ENCODE measurements at places on chromosomes 1 and 21.

GRCh38 chr1:172682812-172683211 is 23.9 kb downstream of the FASLG start:
- DNase-seq: no peak

DNA sequence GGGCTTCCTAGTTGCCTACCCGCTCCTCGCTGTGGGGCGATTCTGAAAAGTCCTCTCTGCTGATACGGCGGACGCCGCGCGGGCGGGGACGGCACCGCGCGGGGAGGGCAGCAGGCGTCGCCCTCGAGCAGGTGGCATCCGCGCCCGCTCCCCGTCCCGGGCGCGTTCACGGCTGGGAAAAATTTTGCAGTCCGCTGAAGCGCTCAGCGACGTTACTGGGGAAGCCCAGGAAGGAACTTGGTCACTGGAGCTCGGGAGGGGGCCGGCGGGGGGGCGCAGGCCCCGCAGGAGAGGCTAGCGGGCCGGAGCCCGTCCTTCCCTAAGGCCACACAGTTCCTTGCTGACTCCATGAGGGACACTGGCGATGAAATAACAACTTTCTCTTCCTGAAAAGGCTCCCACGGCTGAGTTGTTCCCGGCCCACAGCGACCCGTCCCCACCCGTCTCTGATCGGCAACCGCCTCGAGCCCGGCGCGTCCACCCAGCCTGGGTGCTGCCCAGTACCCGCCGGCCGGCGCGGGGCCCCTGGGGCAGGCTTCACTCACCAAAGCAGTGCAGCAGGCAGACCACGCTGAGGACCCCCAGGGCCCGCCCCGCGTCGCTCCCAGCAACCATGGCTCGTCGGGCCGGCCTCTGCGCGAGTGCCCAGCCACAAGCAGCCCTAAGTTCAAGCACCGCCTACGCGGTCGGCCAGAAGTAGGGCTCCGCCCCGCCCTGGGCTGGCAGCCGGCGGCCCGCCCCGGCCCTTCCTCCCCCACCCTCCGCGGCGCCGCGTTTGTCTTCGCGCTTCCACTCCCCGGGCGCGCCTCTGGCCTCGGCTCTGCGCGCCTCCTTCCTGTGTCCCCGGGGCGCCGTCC is at the start of gene CD58:
CD58 (minus strand) TSS at position 669 of the 857 bp plus-strand sequence; CDS start at position 615, 54 bp downstream.
- DNase-seq: peak; percentile 93

- DNase-seq: no peak
These were observed 257.1 kb downstream of the KCTD3 start for GRCh38 chr1:215824245-215824644.

GRCh38 chr1:196650403-196650802 is 1.4 kb upstream of the CFH start:
- no peak for DNase-seq

GRCh38 chr1:42815941-42816584 is 859 bp upstream of the ERMAP start:
- no peak for DNase-seq

DNA sequence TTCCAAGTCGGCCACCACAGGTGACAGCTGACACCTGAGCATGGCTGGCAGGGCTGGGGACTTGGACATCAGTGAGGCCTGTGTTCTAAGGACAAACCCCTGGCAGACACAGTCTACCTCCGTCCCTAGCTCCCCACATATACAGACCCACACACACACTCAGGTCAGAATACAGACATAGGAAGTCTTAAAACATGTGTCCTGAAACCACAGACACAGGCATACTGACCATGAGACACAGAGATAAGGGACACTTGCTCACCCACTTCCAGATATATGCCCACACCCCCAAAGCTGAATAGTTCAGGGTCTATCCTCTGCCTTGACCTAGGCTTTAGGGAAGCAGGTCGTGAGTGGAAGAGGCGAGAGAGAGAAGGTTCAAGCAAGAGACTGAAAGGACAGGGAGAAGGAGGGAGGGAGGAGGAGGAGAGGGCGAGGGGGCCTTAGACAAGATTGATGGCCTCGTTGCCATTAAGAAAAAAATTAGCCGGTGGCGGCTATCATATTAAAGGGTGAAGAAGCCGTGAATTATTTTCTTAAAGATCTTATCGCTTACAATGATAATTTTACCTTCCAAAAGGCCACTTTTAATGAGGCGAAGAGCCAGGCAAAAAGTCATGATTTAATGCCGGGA is 49.9 kb downstream of the TMEM53 start:
- DNase-seq: no peak

DNA sequence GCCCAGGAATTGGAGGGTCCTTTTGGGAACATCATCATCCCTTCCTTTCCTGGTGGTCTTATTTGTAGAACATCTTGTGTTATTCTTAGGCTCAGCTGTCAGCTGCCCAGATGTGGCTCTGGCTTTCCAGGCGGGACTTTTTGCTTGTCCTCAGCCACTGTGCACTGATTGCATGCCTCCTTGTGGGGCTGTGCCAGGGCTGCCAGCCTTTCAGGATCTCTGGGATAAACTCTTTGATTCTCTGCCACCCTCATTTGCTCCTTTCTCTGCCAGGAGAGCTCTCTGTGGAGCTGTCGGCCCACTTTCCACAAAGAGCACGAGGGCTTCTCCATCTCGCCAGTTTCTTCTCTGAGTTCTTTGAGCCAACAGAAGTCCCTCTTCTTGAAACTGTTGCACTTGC is 63.1 kb downstream of the PTPRU start:
- DNase-seq: no peak

DNA sequence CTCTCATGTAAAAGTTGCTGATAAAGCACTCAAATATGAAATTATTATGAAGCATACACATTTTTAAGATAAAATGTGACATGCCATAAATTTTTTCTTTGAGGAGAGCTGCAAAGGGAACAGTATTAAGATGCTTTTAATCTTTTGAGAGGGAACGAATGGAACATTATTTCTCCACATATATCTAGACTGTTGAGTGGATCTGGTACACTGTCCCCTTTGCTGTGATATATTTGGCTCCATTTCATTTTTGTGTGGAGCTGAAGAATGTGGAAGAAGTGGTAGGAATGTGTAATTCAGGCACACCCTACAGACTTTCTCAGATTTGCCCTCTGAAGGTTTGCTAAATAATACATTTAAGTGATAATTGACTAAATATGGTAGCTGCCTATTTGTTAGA is 31.7 kb downstream of the PGM1 start:
- no peak for DNase-seq

DNA sequence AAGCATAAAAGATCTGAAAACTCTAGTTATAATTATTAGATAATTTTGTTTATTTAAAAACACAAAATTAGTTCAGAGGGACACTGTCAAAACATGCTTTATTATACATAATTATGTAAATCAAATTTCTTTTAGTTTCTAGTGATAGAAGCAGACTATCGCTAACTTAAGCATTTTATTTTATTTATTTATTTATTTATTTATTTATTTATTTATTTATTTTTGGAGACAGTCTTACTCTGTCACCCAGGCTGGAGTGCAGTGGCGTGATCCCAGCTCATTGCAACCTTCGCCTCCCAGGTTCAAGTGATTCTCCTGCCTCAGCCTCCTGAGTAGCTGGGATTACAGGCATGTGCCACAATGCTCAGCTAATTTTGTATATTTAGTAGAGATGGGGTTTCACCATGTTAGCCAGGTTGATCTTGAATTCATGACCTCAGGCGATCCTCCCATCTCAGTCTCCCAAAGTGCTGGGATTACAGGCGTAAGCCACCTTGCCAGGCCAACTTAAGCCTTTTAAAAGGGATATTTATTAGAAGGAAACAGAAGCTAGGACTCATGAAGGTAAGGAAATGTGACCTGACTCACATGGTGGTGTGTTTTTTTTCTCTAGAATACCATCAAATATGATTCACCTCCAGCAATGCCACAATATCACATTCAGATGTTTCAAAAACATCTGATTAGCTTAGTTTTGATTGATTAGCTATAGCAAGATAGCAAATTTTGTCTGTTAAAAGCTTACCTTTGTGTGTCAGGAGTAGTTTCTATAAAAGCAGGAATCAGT is 1357.4 kb upstream of the ADGRL4 start:
- no peak for DNase-seq

DNA sequence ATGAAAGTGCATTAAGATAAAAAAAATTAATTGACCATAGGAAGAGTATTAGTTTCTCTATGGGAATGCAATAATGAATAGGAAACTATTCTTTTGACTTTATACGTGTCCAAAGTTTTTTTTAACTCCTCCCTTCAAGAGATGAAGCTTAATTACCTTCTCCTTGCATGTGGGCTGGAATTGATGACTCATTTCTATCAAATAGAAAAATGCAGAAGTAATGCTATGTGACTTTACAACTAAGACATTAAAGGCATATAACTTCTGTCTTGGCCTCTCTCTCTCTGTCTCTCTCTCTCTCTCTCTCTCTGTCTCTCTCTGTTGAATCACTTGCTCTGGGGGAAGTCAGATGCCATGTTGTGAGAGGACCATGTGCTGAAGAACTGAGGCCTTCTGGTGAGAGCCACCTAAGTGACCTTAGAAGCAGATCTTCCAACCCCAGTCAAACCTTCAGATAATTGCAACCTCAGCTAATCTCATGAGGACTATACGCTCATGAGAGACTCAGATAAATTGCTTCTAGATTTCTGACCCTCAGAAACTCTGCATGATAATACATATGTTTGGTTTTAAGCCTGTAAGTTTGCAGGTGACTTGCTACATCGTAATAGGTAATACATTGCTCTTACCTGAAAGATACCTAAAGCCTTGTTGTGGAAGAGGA is 414.2 kb downstream of the KCNT2 start:
- DNase-seq: no peak

- DNase-seq: no peak
These were observed 61.0 kb downstream of the TMCO4 start for GRCh38 chr1:19738669-19739068.

GRCh38 chr1:64757213-64757612 is 12.3 kb downstream of the RAVER2 start:
- no peak for DNase-seq

- no peak for DNase-seq
These were observed 482.6 kb downstream of the TTLL7 start for GRCh38 chr1:83516369-83516768.

DNA sequence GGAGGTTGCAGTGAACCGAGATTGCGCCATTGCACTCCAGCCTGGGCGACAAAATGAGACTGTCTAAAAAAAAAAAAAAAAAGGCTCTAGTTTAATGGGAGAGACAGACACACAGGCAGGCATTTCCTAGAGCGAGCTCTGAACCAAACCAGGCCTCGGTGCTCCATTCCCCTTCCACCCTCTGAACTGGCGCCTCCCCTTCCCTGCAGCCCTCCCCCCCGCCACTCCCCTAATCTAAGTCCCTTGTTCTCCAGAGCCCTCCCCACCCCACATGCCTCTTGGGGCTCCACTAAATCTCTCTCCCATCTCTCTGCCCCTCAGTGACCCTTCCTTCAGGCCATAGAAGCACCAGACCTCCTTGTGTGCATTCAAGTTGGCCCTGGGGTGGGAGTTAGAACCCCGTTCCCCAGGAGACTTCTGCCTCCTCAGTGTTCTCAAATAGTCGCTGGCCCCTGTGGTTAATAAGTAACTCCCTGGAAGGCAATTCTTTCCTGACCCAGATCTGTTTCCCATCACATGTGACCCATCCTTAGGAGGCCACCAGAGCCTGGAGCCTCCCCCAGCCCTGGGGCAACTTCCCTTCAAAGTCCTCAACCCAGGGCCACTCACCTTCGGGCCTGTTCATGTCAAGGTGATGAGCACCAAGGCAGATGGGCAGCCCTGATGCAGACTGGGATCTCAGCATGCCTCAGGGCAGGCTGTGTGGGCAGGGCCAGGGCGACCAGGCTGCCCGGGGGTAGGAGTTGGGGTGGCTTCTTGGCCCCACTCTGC is 42.6 kb upstream of the EPB41 start:
- DNase-seq: no peak
